Vagina (tissue), 2 donors: ENCODE measurements at places on chromosomes 4 and X.

DNA sequence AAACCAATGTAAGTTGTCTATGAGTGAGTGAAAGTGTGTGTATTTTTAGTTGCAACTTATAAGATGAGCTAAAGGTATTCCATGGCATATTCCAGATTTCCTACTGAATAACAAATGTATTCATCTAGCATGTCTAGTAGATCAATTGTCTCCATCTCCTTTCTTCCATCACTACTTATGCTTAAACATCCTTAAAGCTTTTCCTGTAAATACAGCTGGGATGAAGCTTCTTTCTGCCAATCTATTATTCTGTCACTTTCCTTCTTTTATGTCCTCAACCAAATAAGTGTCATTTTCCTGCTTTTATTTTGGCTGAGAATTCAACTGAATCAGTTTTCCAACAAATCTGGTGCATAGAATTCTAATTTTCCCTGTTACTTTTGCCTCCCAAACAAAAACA lies 136.3 kb downstream of the COL25A1 start:
- no peak for DNase-seq

DNA sequence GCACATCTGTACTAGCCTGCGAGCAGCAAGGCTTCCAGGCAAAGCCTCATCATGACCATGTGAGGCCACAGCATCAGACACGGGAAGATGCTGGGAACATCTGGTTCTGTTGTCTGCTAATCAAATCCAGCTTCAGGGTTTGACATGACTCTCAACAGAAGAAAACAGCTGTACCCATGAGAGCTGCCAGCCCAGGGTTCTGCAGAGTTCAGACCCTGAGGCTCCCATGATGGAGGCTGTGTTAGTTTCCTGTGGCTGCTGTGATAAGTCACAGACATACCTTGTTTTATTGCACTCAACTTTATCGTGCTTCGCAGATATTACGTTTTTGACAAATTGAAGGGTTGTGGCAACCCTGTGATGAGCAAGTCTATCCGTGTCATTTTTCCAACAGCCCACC lies 37.5 kb downstream of the JAKMIP1 start:
- DNase-seq, result no peak

GRCh38 chrX:25343060-25343459 lies 327.3 kb upstream of the ARX start:
- DNase-seq, result no peak

DNA sequence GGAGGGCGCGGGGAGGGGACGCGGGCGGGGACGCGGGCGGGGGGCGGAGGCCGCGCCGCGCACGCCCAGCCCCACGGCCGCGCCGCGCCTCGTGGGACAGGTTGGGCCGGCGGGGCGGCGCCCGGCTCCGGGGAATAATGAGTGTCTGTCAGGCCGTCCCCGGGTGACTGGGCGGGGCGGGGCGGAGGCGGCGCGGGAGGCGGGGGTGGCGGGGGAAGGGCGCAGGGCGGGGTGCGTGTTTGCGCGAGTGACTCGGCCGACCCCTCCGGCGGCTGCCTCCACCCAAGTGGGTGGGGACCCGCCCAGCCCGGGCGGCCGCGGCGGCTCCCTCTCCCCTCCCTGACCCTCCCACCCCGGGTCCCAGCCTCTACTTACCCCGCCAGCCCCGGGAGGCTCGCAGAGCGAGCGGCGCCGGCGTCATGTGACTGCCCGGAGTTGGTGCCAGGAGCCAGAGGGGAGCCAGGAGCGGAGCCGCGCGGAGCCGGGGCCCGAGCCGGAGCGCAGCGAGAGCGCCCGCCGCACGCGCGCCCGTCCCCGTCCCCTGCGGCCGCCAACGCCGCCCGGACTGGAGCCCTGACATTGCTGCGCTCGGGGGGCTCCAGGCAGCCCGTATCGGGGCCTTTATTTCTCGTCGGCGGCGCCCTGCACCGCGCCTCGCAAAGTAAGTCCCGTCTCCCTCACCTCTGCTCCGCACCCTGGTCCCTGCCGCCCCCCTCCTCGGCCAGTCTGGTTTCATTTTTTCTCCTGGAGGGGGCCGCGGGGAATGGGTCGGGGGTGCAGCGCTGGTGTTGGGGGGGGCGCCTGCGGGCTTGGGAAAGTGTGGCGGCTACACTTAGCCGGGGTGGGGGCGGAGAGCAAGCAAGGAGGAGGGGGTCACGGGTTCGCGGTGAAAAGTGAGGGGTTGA lies at the start of gene KLF3:
TSS of gene KLF3 (plus strand) at position 399 of the 905 bp plus-strand sequence. CDS start 16,427 bp downstream, outside the sequence.
- no peak for DNase-seq

- no peak for DNase-seq
These were observed 209.1 kb upstream of the JADE1 start for GRCh38 chr4:128600410-128600809.

DNA sequence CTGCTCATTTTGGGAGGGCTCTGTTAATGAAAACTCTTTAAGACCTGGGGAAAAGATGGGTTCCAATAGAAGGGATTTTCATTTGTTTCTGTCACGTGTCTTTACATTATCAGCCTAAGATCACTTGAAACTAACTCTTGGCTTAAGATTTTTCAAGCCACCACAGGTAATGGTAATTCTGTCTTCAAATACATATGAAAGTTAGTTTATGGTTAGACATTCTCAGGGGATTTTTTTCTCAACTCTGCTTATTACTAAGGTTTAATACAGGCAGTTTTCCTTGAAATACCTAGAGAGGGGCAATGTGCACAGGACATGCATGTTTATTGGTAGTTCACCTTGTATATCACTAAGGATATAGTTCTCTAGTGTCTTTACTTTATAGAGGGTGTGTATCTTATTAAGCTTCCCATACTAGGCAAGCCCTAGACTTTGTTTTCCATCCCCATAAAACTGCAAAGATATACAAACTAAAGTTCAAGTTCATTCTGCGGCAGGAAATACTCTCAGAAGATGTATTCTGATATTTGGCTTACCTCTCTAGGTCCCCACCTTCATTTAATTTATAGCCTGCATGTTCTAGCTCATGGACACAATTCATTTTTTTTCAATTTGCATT lies 38.2 kb upstream of the MYOZ2 start:
- no peak for DNase-seq
